Activated CD4-positive, alpha-beta memory T cell treated with anti-CD3 and anti-CD28 coated beads, Interleukin-2, amount 10 ng/mL, durations not matched to agents 7 days and 5 days (primary cell): ENCODE measurements at places on chromosomes 2 and 18.
A peak's percentile ranks its signal among the peaks of the same experiment; 100 is the strongest.

DNA sequence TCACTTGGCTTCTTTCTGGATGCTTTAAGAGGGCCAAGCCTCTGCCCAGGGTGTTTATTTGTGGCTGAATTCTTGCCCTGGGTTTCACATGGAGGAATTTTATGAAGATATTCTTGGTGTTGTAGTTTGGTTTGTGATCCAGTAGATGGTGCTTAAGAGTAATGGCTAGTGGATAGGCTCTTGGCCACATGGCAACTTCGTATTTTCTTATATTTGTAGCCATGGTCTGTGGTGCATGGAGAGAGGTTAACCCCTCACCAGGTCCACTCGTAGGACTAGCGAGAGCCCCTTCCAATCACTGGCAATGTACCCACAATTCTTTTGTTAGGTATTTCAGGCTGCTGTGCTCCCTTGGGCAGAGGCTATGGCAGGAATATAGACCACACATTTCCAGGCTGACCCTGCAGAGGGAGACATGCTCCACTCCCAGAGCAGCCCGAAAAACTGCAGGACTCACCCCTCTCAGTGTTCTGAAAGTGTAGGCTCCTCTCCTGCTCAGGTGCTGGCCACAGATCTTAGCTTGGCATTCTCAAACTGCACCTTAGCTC is 582.1 kb upstream of the SETBP1 start:
- DNase-seq = no peak

DNA sequence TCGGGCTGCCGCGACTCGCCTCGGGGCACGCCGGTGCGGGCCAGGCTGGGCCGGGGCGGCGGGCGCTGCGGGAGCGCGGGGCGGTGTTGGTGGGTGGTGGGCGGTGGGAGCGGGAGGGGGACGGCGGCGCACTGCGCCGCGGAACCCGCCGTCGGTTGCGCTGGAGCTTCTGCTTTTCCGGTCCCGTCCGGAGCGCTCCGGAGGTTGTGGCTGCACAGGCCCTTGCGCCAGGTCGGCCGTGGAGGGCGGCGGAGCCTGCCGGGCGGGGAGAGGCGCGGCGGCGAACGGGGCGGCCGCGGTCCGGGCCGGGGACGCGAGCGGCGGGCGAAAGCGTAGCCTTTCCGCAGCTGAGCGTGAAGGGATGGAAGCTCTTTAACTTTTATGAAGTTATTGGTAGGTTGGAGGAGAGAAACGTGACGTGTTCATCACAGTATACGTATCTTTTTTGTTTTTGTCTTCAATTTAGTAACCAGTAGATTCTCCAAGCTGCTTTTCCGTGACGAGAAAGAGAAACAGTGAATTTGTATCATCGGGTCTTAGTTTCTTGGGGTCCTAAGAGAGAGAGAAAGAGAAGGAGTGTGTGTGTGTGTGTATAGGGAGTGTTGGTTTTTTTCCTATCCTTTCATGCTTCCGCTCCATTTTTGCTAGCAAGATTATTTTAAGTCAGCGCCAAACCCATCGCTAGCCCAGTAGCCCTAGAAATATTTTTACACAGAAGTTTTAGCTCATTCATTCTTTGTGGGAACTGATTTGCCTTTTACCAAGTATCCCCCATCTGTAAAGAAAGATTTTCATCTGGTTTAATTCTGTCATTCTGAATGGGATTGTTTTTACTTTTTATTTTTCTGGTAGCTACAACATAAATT is 535 bp downstream of the ATG4B start:
- DNase-seq = peak; percentile 43

GRCh38 chr2:210435439-210435838 is 41.1 kb downstream of the LANCL1 start:
- DNase-seq = no peak

GRCh38 chr2:74253971-74254310 is 55.5 kb downstream of the MTHFD2 start:
- DNase-seq = no peak

DNA sequence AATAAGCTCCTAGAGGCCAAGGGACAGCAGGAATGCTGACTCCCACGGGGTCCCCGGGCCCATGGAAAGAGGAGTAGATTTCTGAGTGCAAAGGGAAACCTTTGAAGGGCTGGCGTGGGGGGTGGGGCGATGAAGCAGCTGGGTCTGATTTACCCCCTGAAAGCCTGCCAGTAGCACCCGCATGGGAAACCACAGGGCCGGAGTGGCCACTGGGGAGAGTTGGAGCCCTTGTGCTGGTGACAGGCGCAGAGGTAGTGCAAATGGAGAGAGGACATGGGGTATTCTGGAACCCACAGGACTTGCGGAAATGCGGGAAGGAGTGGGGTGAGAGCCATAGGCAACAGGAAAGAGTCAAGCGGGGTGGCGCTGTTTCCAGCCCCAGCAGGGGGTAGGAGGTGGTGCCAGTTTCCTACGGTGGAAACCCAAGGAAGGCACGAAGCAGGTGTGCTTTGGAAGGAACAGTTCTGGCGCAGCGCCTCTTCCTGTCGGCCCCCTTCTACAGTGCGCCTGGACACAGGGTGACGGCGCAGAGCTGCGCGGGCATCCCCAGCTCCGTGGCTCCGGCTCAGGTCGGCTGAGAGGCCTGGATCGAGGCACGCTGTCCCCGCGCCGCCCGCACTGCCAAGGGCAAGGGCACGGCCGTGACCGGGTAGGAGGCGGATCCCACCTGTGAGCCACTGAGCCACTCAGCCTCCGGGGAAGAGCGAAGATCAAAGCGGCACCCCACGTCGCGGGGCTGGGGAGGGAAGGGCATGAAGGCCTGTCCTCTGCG is 149.0 kb upstream of the GLI2 start:
- no peak for DNase-seq

DNA sequence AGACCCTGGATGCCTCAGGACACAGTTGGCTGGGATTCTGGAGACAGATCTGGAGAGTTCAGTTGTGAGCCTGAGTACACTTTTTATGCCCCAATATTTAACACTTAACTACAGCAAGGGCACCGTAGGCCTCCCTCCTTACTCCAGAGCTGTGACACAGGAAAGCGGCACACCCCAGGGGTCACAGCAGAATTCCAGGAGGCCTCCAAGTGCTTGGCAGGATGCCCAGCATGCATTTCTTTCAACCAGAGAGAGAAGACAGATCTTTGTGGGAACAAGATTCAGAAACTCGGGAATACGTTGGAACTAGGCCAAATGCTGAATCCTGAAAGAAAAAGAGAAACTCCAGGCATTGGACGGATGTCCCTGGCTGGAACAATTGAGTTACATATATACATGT is 199.2 kb upstream of the NT5C1B start:
- no peak for DNase-seq

DNA sequence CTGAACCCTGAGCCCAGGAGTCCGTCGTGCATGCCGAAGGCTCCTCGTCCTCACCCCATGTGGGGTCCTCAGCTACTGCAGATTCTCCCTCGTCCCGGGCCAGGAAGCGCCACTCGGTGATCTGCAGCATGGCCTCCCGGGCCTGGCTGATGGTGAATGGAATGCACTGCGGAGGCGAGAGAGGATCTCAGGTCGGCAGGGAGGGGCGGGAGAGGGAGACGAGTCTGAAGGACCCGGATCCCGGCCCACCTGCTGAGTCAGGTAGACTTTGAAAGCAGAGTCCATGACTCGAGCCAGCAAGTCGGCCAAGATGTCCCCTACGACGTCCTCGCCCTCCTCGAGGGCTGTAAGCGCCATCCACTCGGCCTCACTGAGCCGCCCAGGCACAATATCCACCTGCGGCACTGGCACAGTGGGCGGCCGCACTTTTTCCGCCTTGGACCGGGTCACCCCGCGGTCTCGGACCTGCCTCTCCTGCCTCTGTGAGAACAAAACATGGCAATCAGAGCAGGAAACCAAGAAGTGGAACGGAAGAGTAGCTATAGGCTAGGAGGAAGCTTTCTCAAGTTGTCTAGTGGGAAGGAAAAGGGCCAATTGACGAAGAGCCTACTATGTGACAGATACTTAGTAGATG is 5.5 kb downstream of the C2orf81 start:
- DNase-seq = no peak

- DNase-seq = no peak
These were observed 217.0 kb downstream of the CMPK2 start for GRCh38 chr2:6648596-6649247.

DNA sequence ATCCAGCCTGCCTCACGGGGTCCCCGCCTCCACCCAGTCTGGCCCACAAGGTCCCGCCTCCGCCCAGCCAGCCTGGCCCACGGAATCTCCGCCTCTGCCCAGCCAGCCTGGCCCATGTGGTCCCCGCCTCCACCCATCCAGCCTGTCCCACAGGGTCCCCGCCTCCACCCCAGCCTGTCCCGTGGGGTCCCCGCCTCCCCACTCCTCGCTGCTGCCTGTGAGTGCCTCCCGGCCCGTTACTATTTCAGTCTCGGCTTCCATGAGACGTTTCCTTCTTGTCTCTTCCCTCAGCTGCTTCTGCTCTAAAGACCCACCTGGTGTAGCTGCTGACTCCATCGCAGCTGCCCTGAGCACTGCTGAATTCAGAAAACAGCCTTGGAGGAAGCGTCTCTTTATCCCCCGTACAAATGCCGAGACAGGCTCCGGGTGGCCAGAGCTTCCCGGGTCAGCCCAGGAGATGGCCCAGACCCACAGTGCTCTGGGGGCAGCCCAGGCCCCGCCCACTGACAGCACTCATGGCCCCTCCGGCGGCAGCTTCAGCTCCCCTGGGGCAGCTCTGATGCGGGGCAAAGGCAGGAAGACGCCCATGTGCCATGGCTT is 69.8 kb downstream of the NFATC1 start:
- DNase-seq = no peak

DNA sequence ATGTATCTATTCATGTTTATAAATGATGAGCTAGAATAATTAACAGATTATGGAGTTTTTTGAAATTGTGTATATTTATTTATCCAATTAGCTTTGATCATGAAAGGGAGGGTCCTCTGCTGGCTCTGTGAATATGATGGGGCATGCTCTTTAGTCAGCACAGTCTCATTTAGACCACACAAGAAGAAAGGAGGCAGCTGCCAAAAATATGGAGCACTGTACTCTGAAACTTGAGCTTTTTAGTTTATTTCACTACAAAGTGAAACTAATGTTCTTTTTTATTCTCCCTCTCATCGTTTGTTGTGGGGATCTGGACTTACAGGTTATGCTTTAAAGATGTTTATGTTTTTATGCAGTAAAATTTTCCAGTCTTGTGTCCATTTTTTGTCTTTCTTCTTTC is 266.9 kb upstream of the GULP1 start:
- DNase-seq = no peak

DNA sequence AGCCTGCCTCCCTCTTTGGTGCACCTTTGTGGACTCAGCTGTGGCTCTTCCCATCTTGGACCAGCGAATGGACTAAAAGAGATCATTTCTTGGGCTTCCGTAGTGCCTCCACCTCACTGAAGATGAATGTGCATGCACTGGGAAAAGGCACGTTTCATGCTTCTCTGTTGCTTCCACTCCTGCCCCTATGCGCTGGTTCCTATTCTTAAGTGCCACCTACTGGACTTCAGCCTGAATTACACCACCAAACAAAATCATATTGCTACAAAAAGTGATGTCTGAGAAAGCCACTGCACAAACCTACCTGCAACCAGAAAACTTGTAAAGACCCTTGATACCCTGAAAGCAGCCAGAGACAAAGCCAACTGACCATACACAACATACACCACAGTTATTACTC is 695.6 kb downstream of the TSN start:
- no peak for DNase-seq

- DNase-seq = no peak
These were observed 308.6 kb downstream of the AKAIN1 start for GRCh38 chr18:4888251-4889040.

- no peak for DNase-seq
These were observed 38.5 kb downstream of the ANO7 start for GRCh38 chr2:241226723-241227572.

DNA sequence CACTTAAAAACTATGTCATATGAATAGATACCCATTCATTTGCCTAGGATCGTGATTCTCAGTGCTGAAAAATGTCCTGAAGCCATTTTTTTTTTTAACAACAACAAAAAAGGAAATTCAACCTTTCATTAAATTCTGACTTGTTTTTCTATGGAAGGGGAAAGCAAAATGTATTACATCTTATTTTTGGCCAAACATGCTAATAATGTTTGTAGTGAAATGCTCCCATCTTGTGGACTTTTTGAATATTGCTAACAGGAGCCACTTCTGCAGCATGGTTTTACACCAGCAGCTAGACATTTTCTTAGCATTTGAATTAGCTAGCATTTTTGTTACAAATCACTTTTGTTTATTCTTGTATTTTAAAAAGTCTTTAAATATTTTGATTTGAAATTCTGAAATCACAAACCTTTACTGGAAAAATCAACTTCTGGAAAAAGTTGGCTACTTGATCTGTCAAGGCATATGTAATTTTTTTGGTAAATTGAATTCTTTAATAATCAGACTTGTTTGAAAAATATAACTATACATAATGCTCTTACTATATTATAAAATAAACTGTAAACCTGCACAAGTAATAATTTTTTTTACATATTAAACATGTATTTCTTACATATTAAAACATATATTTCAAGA is 75.8 kb downstream of the KIDINS220 start:
- DNase-seq = no peak

DNA sequence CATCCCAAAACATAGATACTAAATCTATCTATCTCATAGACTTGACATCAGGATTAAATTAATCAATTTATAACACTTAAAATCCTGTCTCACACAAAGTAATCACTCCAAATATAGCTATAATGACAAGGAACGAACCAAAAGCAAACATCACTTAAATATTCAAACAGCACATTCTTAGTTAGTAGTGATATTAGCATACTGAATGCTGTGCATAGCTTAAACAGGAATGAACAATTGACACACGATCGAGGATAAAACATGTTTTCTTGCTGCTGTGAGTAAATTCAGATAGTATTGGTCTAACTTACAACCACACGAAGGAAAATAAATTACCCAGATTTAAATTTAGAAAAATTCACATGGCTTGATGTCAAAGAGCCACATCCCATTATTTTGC is 58.9 kb upstream of the SNTG2 start:
- no peak for DNase-seq

GRCh38 chr2:46747297-46747818 is 168.2 kb downstream of the MCFD2 start:
- no peak for DNase-seq

DNA sequence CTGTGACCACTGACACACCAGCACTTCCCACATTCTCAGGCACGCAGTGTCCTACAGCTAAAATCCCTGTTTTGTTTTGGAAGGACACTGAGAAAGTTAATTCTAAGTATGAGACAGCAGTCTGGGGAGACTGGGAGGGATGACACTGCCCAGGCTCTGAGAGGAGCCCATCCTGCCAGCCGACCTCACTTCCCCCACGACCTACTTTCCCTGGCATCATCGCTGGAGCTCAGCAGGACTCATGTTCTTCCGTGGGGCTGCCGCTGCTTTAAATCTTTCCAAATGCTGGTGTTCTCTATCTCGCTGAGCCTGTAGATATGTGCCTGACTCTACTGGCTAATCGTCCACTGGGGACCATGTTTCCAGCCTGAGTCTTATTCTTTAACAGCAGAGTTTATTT is 68.8 kb upstream of the TMEM200C start:
- DNase-seq = no peak

- DNase-seq = no peak
These were observed 30.6 kb upstream of the NCK2 start for GRCh38 chr2:105714141-105714540.
